ENCODE measurements at places on chromosomes 2 and 18.

DNA sequence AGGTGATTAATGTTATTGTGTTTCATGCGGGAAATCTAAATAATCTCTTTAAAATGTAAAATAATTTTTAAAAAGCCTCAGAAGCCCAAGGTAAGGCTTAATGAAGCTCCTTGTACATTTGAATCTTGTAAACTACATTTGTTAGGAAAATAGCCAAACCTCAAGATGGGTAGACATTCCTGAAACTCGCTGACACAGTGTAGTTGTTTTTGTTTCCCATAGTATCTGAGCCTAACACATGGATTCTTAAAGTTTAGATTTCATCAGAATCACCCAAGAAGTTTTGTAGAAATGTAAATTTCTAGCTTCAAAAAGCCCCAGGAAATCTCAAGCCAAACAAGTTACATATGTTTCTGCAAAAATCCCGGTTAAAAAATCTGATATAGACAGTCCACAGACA, 1221.1 kb upstream of the ACVR2A start:
- DNase-seq = no peak

DNA sequence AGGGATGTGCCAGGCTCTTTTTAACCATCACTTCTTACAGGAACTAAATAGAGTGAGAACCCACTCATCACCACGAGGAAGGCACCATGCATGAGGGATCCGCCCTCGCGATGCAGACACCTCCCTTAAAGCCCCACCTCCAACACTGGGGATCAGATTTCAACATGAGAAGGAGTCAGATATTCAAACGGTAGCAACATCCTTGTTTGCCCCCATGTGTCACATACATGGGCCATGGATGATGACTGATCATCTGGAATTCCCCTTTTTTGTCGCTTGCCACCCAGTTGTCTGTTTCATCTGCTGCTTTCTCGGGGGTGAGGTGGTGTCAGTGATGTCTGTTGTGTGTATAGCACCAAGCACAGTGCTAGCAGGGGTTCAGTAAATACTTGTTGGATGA, 57.9 kb downstream of the NCK2 start:
- DNase-seq = peak; percentile 46

DNA sequence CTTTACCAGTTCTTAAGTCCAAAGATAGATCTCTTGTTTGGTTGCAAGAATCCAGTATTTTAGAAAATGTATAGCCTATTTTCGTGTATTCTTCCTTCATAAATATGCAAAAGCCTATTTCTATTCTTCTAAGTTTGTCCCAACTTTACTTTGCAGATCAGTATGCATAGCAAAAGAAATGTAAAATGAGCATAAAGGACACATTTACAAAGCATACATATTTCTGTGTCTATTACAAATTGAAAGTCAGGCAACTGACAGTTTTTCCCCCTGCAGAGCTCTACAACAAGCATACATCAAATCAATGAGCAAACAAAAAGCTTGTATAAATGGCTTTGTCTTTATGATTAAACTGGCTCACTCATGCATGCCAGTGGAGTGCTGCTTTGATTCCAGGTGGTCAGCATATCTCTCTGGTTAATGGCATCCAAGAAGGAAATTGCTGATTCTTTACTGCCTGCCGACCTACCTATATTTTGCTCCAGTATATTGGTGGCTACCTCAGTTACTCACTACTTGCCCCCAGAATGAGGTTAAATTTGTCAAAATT, 10.0 kb upstream of the VPS54 start:
- no peak for DNase-seq

- DNase-seq = no peak
Observed at GRCh38 chr2:43109261-43109743, 117.1 kb downstream of the ZFP36L2 start.

DNA sequence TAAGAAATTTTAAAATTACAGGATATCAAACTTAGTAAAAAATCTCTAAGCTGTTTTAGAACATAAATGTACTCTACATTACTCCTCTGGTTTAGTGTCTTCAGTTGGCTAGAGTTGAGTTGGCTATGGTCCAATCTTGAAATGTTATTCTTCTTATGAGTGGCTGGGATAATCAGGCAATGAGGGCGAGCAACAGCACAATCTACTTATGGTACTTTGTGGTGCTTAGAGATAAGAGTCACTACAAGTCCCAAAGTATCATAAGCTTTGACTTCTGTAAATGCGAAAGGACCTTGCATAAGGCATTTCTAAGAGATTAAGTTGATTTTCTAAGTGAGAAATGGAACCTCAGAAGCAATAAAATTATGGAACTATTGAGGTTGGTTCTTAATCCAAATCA, 361.7 kb downstream of the GPD2 start:
- DNase-seq = no peak

- no peak for DNase-seq
Observed at GRCh38 chr2:65351234-65351947, 81.0 kb downstream of the SPRED2 start.

GRCh38 chr2:239073270-239073669, 225.4 kb downstream of the TWIST2 start:
- DNase-seq = no peak

DNA sequence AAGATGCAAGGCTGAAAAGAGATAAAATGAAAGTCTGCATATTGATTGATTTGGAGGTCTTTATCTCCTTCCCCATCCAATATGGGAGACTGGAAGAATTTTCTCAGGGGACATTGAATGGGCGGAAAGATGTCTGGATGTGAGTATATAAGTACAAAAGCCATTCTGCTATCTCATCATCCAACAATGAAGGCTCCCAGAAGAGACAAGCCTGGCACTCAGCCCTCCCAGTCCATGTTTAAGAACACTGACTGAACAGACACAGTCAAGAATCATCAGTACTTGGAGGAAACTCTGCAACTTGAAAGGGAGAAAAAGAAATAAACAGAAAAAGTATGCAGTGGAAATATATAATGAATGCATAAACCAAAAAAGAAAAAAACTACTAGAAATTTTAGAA, 80.9 kb downstream of the PTRHD1 start:
- DNase-seq = no peak

Measured in stimulated activated CD4-positive, alpha-beta T cell treated with anti-CD3 and anti-CD28 coated beads, TNF-alpha, amount 100 ng/mL, for 24 hours (primary cell).